Stimulated activated CD8-positive, alpha-beta memory T cell treated with anti-CD3 and anti-CD28 coated beads, Interleukin-7, amount 100 ng/mL, for 24 hours (primary cell): ENCODE measurements at places on chromosomes 16 and 17.

DNA sequence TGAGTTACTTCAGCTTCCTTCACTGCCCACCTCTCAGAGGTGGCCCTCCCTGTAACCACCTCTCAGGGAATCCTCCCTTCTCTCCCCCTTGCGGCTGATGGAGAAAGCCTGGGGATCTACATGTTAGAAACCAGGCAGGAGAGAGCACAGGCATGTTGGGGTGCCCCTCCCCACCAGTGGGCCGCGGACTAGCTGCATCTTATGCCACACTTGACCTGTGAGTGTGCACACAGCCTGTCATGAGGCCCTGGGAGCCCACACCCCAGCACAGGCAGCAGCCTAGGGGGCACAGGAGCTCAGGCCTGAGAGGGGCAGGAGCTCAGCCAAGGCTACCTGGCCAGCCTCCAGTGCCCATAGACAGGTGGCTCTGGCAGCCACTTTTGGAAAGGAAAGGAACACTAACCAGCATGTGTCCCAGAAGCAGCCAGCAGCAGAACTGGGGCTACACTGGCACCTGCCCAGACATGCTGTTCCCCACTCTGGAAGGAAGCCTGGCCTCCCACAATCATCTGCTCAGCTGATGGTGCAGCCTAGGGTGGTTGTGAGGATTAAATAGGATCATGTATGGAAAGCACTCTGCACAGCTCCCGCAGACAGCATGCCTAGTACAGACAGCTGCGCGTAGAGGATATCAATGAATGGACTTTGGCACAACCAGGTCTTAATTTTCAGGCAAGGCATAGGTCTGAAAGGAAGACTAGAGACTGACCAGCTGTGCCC lies 60.5 kb downstream of the TMEM132E start:
- DNase-seq, result no peak

GRCh38 chr17:8131844-8132441 lies 8.0 kb upstream of the HES7 start:
- DNase-seq, result no peak

GRCh38 chr17:51015145-51015558 lies 105.5 kb downstream of the SPAG9 start:
- no peak for DNase-seq

DNA sequence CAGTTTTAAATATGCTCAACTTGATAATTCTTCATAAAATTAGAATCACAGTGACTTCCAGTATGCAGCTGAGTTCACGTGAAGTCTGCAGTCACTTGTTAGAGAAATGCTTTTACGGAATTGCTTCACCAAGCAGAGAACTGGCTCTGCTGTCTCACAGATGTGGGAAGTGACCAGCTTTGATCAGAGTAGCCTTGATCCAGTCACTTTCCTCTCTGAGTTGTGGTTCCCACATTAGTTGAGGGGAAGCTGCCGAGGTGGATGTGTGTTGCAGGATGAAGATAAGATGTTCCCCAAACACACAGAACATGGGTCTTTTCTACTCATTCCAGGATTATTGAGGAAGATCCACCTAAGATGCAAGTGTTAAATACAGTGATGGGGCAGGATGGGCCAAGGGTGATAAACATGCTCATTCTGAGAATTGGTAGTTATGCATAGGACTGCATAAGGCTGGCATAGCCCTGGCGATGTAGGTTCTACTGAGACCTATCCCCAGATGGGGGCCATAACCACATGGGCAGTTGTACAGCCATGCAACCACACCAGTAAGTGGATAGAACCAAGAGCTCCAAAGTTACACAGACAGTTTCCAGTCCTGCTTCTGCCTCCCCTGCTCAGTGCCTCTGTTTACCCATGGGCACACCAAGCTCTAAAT lies 168.9 kb upstream of the MAF start:
- DNase-seq, result no peak

GRCh38 chr17:36931096-36931696 lies 6.1 kb upstream of the LHX1 start:
- no peak for DNase-seq

DNA sequence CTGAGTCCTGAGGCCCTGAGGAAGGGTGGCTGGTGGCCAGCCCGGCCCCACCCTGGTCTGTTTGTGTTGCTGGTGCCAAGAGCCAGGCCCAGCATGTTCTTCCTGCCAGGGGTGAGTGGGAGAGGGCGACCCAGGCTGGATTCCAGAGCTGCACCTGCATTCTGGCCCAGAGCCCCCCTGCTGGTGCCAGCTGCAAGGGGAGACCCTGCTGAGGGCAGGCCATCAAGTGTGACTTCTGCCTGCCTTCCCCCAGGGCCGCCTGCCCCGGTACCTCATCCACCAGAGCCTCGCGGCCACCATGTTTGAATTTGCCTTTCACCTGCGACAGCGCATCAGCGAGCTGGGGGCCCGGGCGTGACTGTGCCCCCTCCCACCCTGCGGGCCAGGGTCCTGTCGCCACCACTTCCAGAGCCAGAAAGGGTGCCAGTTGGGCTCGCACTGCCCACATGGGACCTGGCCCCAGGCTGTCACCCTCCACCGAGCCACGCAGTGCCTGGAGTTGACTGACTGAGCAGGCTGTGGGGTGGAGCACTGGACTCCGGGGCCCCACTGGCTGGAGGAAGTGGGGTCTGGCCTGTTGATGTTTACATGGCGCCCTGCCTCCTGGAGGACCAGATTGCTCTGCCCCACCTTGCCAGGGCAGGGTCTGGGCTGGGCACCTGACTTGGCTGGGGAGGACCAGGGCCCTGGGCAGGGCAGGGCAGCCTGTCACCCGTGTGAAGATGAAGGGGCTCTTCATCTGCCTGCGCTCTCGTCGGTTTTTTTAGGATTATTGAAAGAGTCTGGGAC lies 2.4 kb upstream of the TCAP start:
- no peak for DNase-seq
